ENCODE measurements at places on chromosomes 16 and 17.
A peak's percentile ranks its signal among the peaks of the same experiment; 100 is the strongest.

- ATAC-seq: no peak
Observed at GRCh38 chr16:90026135-90026534, 6.9 kb upstream of the DBNDD1 start.

- ATAC-seq: no peak
Observed at GRCh38 chr16:49457196-49457595, 83.6 kb downstream of the C16orf78 start.

- no peak for ATAC-seq
Observed at GRCh38 chr17:62101515-62101914, 36.4 kb upstream of the MED13 start.

DNA sequence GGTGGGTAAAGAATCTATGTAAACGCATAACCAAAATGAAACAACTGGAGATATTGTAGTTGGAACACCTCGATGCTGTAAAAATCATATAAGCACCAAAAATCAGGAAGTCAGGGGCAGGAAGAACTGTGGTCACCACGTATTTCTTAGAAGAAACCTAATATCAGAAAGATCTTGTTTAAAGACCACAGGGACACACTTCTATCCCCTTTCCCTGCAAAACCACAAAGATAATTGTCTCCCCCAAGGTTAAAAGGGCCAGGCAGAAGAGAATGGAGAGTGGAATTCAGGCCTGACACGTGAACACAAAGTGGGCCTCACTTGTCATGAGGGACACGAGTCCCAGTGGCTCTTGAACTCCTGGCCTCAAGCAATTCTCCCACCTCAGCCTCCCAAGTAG is 68.1 kb downstream of the GSG1L start:
- ATAC-seq: no peak

GRCh38 chr17:76968707-76969597 is 100.7 kb downstream of the MGAT5B start:
- ATAC-seq: peak; percentile 71

DNA sequence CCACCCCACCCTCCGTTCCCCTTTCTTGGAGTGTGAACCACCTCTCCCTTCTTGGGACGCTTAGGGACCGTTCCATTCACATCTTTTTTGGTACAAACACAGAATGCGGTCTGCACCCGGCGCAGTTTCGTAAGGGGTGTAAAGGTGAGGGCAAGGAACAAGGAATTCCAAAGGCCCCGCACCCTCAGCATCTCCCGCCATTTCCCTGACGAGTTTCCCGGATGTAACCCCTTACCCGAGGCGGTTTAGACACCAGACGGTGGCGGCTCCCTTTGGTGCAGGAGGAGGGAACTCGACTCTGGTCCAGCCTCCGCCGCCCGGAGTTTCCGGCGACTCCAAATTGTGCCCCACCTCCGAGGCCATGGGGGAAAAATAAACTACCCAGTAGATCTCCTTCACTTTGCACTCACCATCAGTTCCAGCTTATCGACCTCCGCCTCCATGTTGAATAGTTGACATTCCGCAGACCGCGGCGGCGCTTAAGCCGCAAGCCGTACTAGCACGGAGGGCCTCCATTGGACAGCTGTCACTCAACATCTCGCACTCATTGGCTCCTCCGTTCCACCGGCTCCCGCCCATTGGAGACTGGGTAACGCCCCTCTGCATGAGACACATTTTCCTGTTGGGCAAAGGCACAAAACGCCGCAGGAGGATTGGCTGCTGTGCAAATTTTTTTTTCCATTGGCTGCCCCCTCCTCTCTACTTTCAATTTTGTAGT is at the start of gene SKA2:
SKA2 (minus strand) TSS at position 466 of the 718 bp plus-strand sequence; CDS start at position 443, 23 bp downstream.
- peak; percentile 85 for ATAC-seq

- ATAC-seq: no peak
Observed at GRCh38 chr17:27783440-27784350, 16.6 kb downstream of the NOS2 start.

DNA sequence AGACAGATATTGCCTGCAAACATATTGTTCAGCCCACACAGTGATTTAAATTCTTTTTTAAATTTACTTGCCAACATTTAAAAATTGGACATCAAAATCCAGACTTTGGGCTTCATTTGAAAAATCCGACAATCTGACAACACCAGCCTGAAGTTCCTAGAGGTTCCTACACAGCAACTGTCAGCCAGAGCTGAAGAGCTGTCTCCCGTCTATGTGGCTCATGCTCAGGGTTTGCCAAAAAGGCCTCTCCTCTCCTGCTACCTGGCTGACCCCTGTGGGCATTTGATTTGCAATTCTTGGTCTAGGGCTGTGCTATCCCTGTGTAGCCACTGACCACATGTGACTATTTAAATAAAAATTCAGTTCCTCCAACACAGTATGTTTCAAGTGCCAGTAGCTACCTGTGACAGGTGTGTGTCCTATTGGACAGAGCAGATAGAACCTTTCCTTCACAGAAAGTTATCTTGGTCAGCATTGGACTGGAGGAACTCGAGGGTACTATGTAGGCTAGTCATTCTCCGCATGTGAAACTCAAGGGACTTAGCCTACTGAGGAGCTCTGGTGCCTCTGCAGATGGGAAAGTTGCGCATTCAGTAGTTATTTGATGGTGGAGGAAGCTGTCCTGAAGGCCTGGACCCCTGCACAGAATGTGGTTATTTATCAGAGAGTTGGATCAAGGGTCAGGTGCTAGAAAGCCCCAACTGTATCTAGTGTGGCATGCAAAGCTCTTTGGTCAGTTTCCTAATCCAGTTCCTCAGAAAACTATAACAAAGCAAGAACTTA is 2.7 kb downstream of the LYRM1 start:
- ATAC-seq: no peak

DNA sequence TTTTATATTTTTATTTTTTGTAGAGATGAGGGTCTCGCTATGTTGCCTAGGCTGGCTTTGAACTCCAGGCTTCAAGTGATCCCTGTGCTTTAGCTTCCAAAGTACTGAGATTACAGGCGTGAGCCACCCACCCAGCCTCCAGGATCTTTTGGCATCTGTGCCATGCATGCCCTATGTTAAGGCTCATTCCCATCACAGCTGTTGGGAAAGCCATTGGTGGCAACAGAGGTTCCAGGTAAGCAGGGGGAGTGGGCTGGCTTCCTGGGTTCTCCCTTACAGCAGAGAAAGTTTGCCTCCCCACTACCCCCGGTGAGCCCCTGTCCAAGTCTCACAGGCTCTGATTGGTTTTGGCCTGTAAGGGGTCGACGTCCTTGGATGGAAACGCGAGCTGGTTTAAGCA is 8.9 kb upstream of the MRTFB start:
- no peak for ATAC-seq

GRCh38 chr17:51335883-51336822 is 75.8 kb downstream of the UTP18 start:
- no peak for ATAC-seq

DNA sequence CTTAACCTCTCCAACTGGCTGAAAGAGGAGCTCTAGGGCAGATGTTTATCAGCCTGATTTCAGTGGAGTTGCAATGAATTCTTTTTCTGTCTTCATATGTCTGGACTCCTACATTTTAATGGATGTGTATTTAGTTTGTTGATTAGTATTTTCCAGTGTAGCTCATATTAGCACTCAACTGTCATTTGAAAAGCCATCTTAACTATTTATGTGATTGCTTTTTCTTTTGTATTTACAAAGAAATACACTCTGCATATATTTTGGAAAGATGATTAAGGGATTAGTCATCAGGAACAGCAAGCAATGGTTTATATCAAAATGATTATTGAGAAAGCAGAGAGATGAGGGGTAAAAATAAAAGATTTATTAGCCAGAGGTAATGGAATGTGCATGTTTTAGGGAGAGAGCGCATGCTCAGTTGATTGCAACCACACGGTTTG is 71.1 kb downstream of the WWOX start:
- no peak for ATAC-seq

- ATAC-seq: no peak
Observed at GRCh38 chr17:7380855-7381683, at the start of gene TNK1. Gene TNK1, plus strand, starts transcription at chr17:7381089. Its CDS starts 1,838 bp downstream, at chr17:7382927.

- ATAC-seq: no peak
Observed at GRCh38 chr16:87538160-87538559, 45.3 kb upstream of the ZCCHC14 start.

- peak; percentile 89 for ATAC-seq
Observed at GRCh38 chr17:77465358-77466041, 324.7 kb downstream of the SEC14L1 start.

DNA sequence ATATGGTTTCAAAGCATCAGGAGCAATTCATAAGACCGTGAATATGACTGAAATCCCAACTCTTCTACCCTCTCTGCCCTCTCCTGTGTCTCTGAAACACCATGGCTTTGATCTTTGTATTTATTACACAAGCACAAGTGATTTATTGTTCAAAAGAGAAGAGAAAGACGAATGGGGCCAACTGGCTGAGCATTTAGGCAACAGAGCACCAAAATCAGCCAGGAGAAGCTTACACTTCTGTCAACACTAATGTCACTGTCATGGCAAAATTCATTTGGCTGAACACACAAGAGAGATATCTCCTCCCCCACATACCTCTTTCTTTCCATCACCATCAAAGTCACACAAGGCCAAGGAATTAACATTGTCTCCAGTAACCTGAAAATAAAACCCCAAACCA is 9.3 kb downstream of the BBS2 start:
- ATAC-seq: no peak

- no peak for ATAC-seq
Observed at GRCh38 chr17:78104540-78104941, 24.0 kb downstream of the TMC6 start.

- no peak for ATAC-seq
Observed at GRCh38 chr16:23896832-23897821, 61.3 kb downstream of the PRKCB start.

DNA sequence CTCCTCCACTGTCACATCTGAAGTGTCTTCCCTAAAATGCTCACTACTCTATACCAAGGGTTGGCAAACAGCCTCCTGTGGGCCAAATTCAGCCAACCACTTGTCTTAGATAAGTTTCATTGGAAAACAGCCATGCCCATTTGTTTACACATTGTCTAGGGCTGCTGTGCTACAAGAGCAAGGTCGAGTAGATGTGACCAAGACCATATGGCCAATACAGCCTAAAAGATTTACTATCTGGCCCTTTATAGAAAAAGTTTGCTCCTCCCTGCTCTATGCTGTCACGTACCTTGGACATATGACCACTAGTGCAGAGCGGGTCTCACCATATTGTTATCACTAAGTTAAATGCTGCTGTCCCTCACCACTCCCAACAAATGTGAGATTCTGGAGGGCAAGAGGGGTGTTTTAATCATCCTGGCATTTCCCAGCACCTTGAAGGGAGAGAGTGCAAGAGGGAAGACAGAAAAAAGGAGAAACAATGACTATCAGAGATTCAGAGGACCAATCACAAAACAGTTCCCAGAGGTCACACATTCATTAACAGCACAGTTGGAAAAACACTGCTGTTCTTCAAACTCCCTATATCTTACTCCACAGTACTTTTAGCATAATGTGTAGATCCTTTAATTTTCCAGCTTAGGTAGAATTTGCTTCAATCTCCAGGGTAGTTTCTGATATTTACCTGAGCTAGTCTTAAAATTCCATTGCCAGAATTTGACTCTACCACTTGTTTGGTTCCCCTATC is 13.2 kb downstream of the LSM12 start:
- ATAC-seq: no peak

- no peak for ATAC-seq
Observed at GRCh38 chr17:8503807-8504206, 68.1 kb downstream of the NDEL1 start.

- ATAC-seq: no peak
Observed at GRCh38 chr16:2058420-2058819, 10.6 kb downstream of the TSC2 start.

DNA sequence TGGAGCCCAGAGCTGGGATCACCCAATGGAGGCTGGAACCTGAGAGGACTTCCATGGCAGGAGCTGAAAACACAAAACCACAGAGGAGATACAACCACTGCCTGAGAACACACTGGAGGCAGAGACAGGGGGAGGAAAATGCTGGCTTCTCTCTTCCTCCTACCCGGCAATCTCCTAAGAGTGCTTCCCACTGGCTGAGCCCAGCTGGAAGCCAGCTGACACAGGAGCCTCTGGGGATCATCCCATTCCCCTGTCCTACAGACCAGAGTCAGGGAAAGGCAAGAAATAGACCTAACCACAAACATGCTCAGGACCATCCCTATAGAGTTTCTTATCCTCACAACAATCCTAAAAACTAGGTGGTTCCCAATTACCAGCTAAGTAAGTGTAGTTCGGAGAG is 112.4 kb upstream of the CDH5 start:
- ATAC-seq: no peak

- ATAC-seq: no peak
Observed at GRCh38 chr17:40848583-40849235, 18.3 kb downstream of the KRT12 start.

DNA sequence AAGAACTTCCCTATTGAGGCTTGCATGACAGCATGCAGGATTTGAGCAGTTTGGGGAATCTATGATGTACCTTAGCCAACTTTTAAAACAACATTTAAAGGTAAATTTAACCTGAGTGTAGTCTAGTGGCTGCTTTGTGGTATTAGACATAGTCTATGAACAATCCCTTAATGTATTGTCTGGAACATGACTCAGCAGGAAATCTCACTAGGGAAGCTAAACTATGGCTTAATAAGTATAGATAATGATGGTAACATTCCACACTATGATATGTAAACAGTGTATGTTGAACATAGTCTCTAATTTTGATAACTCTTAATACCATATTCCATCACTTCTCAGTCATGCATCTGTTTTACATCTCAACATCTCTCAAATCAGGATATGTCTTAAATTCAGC is 52.1 kb upstream of the SLC12A3 start:
- ATAC-seq: no peak

DNA sequence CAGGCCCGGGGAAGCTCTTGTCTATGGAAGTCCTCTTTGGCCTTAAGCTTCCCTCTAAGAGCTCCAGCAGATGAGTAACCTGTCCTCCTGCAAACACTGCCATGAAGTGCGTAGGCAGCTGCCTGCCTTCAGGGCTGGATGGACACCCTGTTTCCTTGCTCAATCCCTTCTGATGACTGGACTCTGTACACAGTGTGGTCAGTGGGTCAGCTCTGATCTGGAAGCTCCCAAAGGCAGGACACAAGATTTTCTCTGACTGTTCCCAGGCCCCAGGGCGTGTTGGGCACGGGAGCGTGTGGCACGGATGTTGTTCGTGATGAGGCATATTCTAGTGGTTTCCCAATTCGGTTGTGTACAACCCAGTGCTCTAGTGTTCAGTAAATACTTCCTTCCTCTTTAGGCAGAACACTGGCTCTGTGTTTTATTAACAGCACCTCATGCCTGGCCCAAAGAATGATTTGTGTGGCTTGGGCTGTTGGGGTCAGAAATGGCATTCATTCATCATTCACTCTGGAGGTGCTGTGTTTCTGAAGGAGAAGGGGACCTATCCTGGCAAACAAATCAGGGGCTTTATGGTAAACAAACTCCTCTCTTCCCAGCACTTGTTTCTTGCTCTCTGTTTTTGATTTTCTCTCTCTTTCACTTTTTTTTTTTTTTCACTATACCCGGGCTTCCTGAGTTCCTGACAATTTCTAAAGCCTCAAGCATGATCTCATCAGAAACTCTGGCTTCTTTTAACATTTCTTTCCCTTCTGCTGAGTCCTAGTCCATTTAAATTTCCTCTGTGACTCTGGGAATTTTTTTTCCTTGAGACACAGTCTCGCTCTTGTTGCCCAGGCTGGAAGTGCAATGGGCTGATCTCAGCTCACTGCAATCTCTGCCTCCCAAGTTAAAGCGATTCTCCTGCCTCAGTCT is 12.0 kb upstream of the RNF157 start:
- peak; percentile 83 for ATAC-seq

GRCh38 chr16:70740914-70741782 is 55.3 kb upstream of the MTSS2 start:
- no peak for ATAC-seq

Data from activated CD4-positive, CD25-positive, alpha-beta regulatory T cell treated with anti-CD3 and anti-CD28 coated beads, Interleukin-2, amount 50 U/mL, for 24 hours (primary cell).